Foreskin melanocyte (primary cell): ENCODE measurements at places on chromosomes 3 and 15.
A peak's percentile ranks its signal among the peaks of the same experiment; 100 is the strongest.

DNA sequence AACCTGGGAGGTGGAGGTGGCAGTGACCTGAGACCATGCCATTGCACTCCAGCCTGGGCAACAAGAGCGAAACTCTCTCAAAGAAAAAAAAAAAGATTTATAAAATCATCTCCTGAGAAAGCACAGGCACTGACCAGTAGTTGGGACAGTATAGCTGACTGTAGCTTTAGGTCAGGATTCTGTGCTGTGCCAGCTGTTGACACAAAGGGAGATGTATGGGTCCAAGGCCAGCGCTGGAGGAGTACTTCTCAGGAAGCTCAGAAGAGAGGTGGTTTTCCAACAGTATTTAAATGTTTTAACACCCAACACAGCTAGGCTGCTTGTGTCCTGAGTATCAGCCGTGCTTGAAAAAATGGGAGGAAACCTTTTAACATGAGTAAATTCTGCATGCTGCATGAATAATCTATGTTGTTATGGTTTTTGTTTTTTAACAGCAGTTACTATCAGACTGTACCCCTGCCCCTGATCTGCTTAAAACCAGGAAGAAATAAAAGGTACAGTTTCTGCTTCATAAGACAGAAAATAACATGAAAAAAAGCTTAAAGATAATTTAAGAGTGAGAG lies 6.5 kb downstream of the RAMAC start:
- no peak for DNase-seq

DNA sequence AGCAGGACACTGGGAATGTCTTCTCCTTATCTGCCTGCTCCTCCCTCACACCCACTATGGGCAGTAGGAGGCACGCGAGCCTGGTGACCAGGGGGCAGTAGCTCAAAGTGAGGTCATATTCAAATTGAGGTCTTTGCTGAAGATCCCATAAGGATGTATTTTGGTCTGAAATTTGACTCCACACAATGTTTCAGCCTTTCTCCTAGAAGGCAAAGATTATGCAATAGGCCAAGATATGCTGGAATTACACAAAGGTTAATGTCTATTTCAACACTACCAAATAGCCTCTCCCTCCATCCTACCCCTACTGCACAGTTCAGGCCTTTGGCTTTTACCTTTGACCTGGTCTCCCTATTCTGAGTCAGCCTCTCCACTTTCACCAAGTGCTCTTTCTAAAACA lies 203.0 kb downstream of the TIGIT start:
- no peak for DNase-seq

DNA sequence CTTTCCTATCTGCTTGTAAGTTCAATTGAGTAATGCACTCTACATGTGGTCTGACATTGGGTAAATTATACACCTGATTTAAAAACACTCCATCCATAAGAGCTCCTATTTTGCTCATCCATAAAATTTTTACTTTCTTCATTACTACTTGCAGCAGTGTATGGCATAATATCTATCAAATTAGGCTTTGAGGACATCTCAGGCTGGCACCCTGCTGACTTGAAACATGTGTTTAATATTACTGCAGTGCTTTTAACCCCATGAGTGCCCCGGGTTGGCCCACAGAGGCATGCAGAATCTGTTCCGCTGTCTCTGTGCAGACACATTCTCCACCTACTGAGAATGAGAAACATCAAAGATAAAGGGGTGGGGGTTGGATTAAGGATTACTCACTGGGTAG lies 249.9 kb upstream of the DNAJC19 start:
- DNase-seq, result no peak

DNA sequence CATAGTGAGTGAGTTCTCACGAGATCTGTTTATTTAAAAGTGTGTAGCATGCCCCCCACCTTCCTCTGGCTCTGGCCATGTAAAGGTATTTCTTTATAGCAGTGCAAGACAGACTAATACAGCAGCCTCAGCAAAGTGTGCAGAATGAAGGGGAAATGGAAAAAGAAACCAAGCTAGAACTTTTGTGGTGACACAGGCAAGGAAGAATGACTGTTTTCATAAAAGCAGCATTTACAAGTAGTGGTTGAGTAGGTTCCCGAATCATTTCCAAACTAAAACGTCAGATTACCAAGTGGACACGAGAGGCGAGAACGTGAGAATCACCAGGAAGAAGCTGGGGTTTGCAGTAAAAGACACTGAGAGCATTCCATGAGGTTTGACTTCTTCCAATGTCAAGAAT lies 100.2 kb upstream of the AKAP13 start:
- no peak for DNase-seq

DNA sequence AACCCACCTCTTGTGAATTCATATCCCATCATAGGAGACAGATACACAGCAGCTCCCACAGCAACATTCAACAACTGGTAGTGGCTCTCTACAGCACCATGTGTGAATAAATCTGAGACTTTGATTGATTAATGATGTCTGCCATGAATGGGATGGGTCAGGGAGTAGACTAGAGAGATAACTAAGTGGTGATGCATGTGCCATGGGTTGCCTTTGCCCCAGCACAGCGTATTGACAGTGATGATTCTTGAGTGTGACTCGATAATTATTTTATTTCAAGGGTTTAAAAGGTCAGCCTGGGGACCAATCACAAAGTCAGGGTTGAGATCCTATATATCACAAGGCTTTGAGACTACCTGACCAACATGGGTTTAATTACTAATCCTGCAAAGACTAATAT lies 295.9 kb downstream of the PTPRG start:
- no peak for DNase-seq

- DNase-seq, result no peak
These were observed 855.5 kb downstream of the ROBO1 start for GRCh38 chr3:78912259-78912658.

GRCh38 chr3:71708476-71709105 lies 16.6 kb downstream of the EIF4E3 start:
- DNase-seq, result no peak

- DNase-seq, result peak; percentile 61
These were observed 2.1 kb upstream of the OCA2 start for GRCh38 chr15:28101201-28101600.

GRCh38 chr3:149362366-149362765 lies 15.1 kb downstream of the TM4SF1 start:
- no peak for DNase-seq

- DNase-seq, result peak; percentile 80
These were observed 97.2 kb downstream of the TBC1D5 start for GRCh38 chr3:17645074-17645698.

- no peak for DNase-seq
These were observed 1.7 kb downstream of the THSD4 start for GRCh38 chr15:71116942-71117341.

DNA sequence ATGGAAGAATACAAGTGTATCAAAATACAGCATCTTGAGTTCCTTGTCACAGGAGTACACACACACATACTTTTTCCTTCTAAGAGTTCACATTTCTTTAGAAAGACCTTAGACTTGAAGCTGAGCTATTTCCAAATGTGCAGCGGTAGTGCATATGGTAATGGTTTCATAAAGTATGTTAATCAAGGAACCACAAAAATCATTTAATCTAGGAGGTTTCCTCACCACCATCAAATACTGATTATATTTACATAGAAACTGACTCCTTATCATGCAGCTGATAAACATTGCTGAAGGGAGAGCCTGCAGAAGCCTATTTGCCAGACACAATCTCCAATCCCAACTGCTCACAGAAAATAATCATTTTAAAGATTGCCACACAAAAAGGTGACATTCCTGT lies 40.0 kb upstream of the KBTBD8 start:
- no peak for DNase-seq

- DNase-seq, result no peak
These were observed 1.4 kb downstream of the LYSMD2 start for GRCh38 chr15:51736069-51736468.

- DNase-seq, result no peak
These were observed 74.2 kb downstream of the EPHB3 start for GRCh38 chr3:184635774-184636173.

DNA sequence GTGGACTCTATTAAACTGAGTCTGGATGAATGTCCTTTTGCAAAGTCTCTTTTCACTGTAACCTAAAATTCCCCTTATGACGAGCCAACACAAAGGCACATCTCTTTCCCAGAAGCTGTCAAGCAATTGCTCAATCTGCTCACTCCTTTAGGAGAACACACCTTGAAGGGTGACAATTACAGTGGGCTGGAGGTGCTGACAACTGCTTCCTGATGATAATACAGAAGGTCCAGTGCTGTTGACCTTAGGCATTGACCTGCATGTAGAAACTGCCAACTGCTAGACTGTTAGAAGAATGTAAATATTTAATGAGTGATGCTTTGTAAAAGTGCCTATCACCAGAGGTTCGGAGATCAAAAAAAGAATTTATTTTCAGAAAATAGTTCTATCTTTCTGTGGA lies 757.7 kb downstream of the GRM7 start:
- DNase-seq, result no peak

DNA sequence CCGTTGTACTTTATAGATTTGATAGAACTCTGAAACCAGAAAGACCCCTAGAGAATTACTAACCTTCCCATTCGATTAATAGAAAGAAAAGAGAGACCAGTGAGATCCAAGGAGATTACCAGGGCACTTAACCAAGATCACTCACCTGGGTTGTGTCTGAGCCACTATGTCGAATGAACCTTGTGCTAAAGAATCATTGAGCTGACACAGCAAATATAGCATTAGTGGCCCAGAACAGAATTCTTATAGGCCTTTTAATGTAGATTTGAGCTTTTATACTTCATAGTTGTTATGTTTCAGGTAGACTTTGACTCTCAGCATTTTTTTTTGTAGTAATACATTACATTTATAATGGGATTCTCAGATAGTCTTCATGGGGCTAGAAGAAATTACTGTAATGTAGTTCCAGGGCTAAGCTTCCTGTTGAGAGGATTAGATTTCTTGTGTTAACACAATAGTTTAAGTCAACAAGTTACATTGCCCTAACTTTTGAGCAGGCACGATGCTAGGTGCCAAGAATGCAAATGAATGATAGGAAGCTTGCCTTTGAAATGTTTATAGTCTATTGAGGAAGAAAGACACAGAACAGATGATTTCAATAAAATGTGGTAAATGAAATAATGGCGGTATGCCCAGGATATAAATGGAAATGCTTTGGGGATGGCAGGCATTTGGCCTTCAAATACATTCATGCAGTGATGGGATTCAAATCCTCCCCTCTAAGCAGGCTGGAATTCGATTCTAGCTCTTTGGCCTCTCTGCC lies 24.4 kb upstream of the ABHD10 start:
- DNase-seq, result no peak

DNA sequence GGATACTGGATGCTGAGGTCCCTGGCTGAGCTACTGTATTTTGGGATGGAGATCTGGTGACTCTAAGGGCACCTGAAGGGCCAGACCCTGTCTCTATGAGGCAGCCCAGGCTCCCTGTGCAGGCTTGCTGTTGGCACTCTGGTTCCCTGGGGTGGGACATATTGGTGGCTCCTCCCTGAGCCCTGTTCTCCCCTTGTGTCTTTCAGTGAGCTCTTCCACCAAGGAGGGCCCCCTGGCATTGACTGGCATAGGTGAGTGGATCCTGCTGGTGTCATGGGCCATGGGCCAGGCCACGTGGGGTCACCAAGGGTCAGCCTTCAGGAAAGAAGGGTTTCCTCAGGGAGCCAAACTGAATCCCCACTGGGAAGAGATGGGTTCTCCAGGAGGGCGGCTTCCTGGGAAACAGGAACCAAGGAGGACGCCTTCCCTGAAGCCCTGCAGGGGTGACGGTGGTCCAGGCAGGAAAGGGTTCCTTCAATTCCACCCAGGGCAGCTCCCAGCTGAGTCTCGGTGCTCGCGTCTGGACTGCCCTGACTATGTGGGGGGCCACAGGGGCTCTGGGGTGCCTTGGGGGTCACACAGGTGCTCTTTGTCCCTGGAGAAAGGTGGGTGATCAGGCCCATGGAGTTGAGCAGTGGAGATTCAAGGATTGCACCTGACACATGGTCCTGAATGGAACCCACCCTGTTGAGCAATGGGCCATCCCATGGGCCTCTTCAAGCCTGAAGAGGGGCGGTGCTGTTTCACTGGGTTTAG lies 220.4 kb downstream of the SNRPN start:
- no peak for DNase-seq

- DNase-seq, result no peak
These were observed 25.4 kb upstream of the CDV3 start for GRCh38 chr3:133548090-133548489.

- DNase-seq, result no peak
These were observed 8.4 kb downstream of the SV2B start for GRCh38 chr15:91108421-91108820.

GRCh38 chr3:132378048-132378762 lies 39.1 kb upstream of the DNAJC13 start:
- no peak for DNase-seq

DNA sequence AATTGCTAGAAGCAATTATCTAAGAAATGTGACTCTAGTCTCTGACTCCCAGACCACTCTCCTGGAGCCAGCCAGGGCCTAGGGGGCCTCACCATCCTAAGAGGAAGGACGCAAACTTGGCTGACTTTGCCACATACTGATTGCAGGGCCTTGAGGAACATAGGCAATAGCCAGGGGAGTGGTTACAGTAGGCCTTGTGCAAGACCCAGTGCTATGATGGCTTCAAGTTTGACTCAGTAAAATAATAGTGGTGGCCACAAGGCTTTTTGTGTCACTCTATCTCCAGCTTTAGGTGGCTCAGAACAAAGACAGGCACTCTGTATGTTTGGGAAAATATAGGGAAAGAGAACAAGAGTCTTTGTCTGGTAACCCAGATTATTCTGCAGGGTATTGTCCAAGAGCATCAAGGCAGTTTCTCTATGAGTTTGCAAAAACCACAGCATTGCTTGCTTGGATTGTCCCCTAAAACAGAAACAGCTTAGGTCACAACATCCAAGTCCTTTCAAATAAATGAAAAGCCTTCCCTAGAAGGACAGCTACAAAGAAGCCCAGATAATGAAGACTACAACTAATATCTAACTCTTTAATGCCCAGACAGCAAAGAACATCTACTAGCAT lies 631.5 kb downstream of the PYDC2 start:
- DNase-seq, result no peak

- DNase-seq, result no peak
These were observed 12.4 kb upstream of the NFKBIZ start for GRCh38 chr3:101836652-101837598.

DNA sequence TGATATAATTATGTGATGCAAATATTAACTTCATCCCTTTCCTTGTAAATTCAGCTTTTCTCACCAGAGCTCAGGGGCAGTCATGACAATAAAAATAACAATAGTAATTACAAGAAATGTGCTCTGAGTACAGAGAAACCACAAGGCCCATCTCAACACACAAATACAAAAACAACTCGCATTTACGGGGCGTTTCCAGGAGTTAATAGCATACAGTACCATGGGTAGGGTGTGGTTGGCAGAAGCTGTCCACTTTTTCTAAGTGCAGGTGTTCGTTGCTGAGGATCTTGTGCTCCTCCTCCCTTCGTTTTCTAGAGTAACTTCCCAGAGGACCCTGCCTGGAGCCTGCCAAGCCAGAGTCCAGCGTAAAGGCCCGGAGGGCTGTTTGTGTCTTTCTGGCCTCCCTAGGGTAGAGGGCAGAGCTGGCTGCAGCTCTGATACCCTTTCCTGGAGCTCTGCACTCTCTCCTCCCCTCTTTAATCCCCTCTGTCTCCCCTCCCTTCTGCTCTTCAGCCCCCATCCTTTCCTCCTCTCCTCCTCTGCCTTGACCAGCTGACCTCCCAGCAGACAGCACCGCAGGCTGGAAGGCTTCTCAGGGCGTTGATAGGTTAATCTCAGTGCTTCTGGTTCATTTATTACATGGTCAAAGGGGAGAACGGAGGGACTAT lies 11.4 kb downstream of the SEMA3G start:
- no peak for DNase-seq

- peak; percentile 70 for DNase-seq
These were observed 45.0 kb upstream of the SPRED1 start for GRCh38 chr15:38207621-38208020.
